ENCODE measurements at places on chromosomes 12 and 14. TPM values are rescaled to one million over a fixed set of nuclear protein-coding genes. Genes with fewer than 3 reads are reported as not detected.

Gene RFLNA
- 0.97 TPM for total RNA-seq

Gene MED13L
- 176 TPM for total RNA-seq

Gene MGP
- total RNA-seq = 4,815 TPM

Gene DPF3
- total RNA-seq = 0.93 TPM

Gene SPIC
- not detected for total RNA-seq

Gene GUCY2C
- total RNA-seq = 0.10 TPM

Gene IL23A
- total RNA-seq = not detected

Gene CFAP73
- total RNA-seq = not detected

Gene NOS1
- total RNA-seq = 0.60 TPM

DNA sequence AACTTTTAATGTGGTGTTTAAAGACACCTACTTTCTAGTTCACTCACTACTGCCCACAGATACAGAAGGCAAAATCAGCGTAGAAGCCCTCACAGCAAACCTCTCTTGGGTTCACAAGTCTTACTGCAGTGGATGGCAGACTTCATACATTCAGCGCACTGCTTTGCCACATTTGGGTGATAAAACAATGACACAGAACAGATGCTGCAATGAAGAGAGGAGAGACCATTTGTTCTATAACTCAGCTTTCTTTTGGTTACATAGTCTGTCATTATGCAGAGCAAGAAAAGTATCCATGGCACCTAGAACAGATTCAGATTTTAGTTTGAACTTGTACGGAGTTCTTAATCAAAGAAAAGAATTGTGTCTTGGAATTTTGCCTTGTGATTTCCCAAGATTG is 459.0 kb downstream of the BCAT1 start:
- DNase-seq = no peak

- no peak for DNase-seq
Observed at GRCh38 chr12:80634903-80635302, 72.5 kb upstream of the MYF6 start.

DNA sequence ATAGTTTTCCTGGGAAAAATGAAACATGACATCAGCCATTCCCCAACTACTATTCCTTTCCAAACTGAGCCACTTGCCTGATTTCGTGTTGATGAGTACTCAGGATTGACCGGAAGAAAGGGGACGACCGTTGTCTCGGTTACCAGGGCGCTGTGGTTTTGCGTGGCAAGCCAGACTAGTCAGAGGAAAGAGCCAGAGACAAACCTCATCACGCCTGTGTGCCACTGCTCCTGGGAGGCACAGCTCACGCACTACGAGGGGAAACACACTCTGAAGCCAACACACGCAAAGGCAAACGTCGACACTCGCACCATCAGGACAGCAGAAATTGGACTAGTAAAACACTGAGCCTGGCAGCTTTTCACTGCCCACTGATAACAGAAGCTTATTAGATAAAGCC is 35.0 kb downstream of the GIT2 start:
- DNase-seq = no peak

- DNase-seq = no peak
Observed at GRCh38 chr14:24876996-24877395, 173.0 kb downstream of the STXBP6 start.

DNA sequence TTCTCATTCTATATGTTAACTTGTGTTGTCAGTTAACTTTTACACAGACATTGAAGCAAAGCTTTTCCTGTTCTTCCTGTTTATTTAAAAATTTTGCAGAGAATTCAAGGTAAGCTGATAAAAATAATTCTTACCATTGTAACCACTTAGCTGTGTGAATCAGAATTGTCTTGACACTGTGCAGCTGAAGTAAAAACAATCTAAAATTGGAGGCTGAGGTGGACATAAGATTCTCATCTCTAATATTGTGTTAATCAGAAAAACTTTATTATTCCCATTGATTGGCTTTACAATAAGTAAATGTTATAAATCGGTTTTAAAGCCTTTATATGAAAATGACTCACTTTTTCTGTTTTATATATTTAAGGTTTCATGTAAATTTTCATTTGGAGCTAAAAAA is 240.3 kb upstream of the PLEKHG7 start:
- DNase-seq = no peak

GRCh38 chr14:34220921-34221320 is 241.1 kb downstream of the SPTSSA start:
- no peak for DNase-seq

GRCh38 chr12:109222062-109222461 is 87.0 kb downstream of the FOXN4 start:
- peak; percentile 20 for DNase-seq

GRCh38 chr12:91055976-91056375 is 1.8 kb downstream of the KERA start:
- no peak for DNase-seq

DNA sequence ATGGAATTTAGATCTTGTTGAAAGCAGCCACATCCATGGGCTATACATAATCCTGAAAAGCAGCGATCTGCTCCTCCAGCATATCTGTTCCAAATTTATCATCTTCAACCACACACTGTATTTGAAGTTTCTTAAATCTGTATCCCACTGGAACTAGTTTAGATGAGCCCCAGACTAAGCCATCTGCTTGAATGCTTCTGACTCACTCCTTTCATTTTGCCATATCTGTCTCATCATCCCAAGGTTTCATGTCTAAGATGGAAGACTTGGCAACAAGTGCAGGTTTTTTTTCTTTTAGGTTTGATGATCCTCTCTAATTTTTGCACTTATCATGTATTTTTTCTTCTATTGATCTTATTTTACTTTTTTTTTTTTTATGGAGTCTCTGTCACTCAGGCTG is 54.4 kb upstream of the TMEM263 start:
- DNase-seq = no peak

- peak; percentile 76 for DNase-seq
Observed at GRCh38 chr14:68786491-68787091, 6.3 kb downstream of the ZFP36L1 start.

DNA sequence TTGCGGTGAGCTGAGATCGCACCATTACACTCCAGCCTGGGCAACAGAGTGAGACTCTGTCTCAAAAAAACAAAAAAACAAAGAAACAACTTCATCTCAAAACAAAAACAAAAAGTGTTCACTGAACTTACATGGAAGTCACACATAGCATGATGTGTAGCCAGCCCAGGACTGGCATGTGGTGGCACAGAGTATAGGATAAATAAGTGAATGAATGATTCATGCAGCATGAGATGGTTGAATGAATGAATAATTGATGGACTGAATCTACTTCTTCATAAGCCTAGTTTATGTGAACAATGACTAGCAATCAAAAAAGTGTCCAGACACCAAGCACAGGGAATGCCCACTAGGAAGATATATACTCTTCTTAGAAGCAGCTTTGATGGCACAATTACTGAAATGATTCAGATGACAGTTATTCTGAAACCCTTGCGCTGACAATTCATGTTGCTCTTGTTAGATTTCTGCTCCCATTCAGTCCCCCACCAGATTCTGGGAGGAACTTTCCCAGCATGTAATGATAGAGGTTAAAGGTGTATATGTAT is 31.6 kb upstream of the SERPINA6 start:
- DNase-seq = no peak

GRCh38 chr12:107684029-107684795 is 1.4 kb upstream of the PWP1 start:
- DNase-seq = no peak

DNA sequence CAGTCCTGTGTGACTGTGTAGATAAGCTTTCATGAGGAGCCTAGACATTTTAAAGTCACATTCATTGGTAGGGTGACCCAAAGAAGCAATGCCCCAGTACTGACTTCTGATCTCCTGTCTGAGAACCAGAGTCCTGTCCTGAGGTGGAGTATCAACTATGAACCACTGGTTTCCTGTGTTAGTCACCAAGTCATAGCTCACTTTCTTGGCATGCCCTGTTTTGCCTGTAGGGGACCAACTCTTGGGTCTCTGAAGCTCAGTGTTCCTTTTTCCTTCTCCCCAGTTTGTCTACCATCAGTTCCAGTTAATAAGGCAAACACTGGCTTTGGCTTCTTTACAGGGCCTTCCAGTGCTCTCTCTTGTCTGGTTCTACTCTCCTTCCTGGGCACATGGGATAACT is 97.4 kb downstream of the C12orf75 start:
- DNase-seq = no peak

DNA sequence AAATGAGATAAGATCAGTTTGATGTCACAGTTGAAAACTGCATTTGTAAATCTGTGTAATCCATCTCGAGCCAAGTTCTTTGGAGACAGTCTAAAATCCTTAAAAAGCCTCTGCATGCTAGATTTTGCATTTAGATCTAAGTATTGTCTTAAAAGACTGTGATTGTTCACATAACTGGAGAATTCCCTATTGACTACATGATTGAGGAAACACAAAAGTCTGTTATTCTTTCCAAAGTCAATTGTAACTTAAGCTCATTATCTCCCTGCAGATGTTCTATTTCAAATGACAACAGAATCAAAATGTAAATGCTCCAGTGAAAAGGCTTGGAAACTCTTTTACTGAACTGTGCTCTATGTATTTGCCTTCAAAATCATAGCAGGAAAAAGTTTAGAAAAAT is 77.8 kb downstream of the MYF5 start:
- DNase-seq = no peak

- DNase-seq = no peak
Observed at GRCh38 chr14:104788161-104788818, 7.3 kb downstream of the AKT1 start.

DNA sequence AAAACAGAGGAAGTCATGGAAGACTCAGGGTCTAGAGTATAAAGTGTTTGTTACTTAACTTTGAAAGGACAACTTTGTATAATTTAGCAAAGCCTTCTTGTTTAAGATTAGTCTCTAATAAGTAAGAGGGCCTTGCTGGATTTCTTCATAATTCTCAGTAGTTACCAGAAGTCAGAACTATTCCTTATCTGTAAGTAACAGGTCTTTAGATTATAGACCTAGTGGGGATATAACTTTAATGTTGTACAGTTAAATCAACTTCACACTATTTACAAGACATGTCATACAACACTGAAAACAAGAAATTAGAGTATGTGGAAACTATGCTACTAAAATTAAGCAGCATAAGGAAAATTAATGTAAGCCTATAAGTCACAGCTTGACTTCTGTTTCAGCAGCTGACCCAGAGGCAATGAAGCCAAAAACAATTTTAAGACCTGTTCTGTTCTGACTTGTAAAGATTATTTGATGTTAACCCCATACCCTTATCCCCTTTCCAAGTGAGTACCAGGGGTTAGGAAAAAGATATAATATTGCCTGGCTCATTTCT is 398.3 kb downstream of the RAD51B start:
- DNase-seq = no peak

- no peak for DNase-seq
Observed at GRCh38 chr14:69183735-69184134, 7.6 kb upstream of the EXD2 start.

DNA sequence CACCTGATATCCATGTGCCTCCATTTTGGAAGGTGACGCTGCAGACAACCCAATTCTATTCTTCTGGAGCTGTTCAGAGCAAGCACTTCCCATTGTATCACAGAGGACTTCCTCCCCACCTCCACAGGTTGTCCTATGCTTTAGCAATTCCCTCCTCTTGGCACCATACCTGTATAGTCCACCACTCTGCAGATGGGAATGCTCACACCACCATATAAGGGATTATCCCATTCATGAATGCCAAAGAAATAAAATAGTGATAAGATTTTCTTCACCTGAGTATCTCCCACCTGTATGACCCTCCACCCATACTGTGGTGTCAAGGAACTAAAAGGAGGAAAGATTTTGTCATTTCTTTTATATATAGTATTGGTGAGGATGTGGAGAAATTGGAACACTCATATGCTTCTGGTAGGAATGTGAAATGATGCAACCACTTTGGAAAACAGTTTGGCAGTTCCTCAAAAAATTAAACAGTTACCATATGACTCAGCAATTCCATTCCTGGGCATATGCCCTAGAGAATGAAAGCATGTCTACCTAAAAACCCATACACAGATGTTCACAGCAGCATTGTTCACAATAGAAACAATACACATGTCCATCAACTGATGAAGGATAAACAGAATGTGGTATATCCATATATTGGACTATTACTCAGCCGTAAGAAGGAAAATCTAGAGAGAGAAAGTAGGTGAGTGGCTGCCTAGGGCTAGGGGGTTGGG is 75.2 kb downstream of the FIGNL2 start:
- DNase-seq = no peak

GRCh38 chr14:63727736-63728728 is at the start of gene SGPP1:
TSS of gene SGPP1 (minus strand) at chr14:63728065. CDS start at chr14:63727944, 121 bp downstream.
- peak; percentile 93 for DNase-seq

- DNase-seq = no peak
Observed at GRCh38 chr12:3217683-3218079, 140.5 kb downstream of the TSPAN9 start.
